ENCODE measurements at places on chromosomes 1 and 21. TPM values are rescaled to one million over a fixed set of nuclear protein-coding genes. Genes with fewer than 3 reads are reported as not detected.

DNA sequence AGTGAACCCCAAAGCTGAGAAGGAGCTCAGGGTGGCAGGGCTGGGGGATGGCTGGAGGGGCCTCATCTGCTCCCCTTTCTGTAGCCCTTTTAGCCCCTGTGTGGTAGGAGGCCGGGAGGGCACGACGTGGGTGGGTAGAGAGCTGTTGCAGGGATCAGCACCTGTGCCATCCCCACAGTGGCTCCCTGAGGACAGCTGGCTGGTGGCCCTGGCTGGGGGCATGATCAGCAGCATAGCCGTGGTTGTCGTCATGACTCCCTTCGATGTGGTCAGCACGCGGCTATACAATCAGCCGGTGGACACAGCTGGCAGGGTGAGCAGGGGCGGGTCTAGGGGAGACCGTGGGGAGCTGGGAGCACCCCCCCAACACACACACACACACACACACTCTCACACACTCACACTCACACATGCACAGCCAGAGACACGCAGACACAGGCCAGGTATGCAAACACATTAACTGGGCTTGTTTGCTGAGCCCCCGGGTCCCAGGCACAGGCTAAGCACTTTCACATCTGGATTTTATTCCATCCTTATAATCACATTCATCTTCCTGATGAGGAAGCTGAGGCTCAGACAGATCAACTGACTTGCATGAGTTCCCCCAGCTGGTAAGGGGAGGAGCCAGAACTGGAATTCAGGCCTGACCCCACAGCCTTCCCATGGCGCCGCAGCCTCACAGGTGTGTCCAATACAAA, 2.5 kb downstream of the SLC25A34 start:
- H3K36me3 ChIP-seq = peaks cover 14% of the 10 kb centered on the region
- H3K27me3 ChIP-seq = no peaks in the 10 kb centered on the region
- no peak overlapping the region for H3K27ac ChIP-seq
- no peak overlapping the region for H3K4me3 ChIP-seq

DNA sequence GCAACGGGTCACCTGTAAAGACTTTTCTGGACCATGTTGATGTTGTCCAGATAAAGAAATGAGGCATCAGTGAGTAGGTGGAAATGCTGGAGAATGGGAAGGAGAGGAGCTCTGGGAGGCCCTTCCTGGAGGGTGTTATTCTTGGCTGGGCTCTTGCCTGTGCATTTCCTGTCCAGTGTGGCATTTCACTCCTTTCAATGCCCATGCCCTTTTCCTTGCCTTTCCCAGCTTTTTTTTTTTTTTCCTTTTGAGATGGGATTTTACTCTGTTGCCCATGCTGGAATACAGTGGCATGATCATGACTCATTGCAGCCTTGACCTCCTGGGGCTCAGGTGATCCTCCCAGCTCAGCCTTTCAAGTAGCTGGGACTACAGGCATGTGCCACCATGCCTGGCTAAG, 11.8 kb downstream of the NOS1AP start:
- no peaks in the 10 kb centered on the region for H3K36me3 ChIP-seq
- no peak overlapping the region for H3K4me3 ChIP-seq
- no peak for DNase-seq
- no peaks in the 10 kb centered on the region for H3K4me1 ChIP-seq

DNA sequence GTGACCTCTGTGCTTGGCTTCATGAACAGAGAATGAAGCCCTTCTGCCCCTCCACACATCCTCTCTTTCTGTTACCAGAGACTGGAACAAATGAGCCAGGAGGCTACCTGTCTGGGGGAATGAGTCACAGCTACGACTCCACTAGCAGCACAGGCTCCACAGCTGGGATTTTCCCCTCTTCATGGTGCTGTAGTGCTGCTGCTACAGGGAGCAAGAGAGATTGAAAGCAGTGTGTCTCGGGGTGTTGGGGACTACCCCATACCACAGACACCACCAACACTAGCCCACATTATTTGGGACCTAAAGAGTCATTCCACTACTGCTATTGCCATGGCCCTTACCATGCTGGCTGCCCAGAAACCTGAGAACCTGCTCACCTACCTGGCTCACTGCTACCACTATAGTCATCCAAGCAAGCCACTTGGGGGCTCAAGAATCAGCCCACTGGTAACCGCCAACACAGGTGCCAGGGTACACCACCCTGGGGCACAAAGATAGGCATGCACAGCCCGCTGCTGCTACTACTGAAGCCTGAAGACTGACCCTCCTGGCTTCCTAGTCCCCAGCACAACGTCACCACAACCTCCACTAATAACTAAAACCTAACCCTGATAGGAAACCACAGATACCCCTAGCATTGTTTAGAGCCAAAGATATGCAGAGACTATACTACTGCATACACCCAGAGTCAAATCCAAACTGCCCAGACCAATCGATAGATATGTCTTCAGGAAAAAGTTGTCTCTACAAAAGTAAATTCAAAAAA, 17.7 kb downstream of the CD1E start:
- H3K4me1 ChIP-seq = no peaks in the 10 kb centered on the region
- H3K27ac ChIP-seq = no peak overlapping the region
- no peak overlapping the region for H3K4me3 ChIP-seq
- H3K27me3 ChIP-seq = no peaks in the 10 kb centered on the region
- DNase-seq = no peak

GOLT1A gene
- 0.47 TPM for total RNA-seq

WNT9A gene
- 0.24 TPM for total RNA-seq

All from thymus (tissue), 14 donors.